NCI-H1092 (cell line): ENCODE measurements at places on chromosomes 3 and 15.

DNA sequence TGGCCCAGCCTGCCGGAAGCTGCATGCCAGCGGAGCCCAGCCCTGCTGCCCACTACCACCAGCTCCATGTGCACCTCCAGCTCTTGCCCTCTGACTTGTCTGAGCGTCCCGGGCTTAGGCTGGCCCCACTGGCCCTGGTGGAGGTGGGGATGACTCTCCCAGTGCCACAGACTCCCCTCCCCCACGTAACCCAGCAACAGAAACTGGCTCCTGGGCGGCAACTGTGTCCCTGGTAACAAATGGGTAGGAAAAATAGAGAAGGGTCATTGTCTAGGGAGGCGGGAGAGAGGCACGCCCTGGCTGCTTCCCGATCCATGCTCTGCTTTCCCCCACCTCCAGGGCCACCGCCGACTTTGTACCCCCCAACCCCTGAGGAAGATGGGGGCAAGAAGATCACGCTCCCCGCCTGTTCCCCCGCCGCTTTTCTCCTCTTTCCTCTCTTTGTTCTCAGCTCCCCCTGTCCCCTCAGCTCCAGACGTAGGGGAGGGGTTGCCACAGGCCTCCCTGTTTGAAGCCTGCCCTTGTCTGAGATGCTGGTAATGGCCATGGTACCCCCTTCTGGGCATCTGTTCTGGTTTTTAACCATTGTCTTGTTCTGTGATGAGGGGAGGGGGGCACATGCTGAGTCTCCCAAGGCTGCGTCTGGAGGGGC lies 10.8 kb upstream of the SEMA3B start:
- DNase-seq, result no peak

DNA sequence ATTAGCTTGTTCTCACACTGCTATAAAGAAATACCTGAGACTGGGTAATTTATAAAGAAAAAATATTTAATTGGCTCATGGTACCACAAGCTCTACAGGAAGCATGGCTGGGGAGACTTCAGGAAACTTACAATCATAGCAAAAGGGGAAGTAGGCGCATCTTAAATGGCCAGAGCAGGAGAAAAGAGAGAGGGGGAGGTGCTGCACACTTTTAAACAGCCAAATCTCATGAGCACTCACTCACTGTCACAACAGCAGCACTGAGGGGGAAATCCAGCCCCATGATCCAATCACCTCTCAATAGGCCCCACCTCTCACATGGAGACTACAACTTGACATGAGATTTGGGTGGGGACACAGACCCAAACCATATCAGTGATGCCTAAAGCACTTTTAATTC lies 82.5 kb downstream of the DCLK3 start:
- DNase-seq, result no peak

DNA sequence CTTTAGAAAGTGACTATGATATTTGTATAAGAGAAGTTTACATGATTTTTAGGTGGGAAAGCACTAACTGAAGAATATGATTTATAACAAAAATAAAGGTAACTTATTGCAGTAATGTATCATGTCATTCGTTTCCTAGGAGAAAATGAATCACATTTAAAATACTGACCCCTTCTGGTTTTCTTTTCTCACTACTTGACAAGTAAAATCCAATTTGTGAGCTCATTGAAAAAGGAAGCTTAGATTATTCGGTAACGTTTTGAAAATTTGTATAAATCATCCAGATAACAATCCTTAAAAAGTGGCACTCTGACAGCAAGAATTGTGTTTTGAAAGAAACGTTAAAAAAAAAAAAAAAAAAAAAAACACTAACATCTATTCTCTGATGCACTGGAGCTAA lies 39.0 kb downstream of the NSUN3 start:
- no peak for DNase-seq

DNA sequence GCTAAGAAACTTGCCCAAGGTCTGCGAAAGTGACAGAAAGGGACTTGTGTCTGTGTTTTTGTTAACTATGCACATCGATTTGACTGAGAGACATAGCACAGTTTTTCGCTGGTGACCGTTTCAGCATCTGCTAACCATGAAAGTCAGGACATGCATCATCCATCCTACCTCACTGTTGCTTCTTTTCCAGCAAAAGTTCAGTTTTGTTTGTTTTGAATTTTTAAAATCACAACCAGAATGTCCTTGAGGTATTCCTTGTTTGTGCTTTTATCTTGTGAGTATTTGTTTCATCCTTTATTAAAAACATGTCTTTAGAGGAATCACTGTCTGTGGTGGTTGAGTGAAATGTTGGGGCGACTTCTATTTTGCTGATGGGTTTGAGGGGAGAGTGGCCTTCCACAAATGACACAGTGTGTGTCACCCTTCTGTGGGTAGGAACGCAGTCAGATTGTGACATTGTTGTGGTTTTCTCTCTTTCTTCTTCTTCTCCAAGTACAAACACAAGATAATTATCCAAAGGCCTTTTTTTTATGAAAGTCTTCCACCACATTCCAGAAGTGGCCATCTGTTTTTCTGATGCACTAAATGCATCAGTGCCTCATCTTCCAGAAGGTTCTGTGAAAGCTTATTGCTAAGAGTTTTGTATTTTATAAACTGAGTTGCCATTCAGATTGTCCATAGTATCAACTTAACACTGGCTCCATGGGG lies 214.4 kb upstream of the NR2E3 start:
- DNase-seq, result no peak

DNA sequence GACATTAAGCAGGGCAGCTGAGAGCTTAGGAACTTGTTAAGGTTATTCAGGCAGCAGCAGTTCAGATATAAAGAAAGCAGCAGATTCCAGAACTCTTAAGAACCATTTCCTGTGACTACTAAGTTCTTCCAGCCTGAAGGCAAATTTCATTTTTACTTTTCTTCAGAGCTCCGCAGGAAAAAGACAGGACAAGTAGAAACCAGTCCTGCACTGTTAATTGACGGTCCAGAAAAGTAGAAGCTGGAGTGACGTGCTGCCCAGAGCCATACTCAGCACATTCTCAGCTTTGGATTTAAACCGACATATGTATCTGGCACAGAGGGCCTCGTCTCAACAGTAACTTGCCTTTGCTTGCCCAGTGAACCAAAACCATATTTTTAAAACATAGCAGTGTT lies 219.4 kb upstream of the STRIT1 start:
- DNase-seq, result no peak

GRCh38 chr3:99313485-99313884 lies 324.9 kb upstream of the COL8A1 start:
- no peak for DNase-seq

GRCh38 chr3:158790901-158791589 lies 10.8 kb upstream of the MFSD1 start:
- DNase-seq, result peak; percentile 40

DNA sequence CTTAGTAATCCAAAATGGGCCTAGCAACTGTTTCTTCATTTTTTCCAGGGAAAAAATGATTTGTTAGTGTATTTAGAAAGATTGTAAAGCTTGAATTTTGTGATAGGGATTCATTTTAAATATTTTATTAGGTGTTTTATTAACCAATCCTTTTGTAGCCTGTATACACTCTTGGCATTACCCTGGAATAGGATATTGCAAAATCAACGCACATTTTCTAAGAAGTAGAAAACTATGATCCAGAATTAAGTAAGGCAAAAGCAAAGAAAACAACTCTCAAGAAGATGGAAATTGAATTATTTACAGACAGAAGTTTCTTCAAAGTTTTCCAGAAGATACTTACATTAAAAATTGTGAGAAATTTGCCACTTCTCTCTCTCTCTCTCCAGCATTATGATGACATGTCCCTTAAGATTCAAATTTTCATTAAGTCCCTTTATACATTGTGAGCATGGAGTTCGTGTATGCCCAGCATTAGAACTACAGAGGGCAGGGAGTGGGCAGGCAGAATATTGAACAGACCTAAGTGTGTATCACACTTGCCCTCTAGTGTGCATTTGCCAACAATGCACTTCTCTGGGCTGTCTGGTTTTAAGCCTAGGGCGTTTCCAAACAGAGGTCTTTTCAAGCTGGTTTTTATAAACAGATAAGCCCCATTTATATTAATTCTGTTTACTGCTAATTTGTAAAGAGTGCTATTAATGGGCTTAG lies 28.5 kb upstream of the CMSS1 start:
- DNase-seq, result peak; percentile 10

- DNase-seq, result no peak
Measured at GRCh38 chr3:54547846-54548245, 380.0 kb downstream of the LRTM1 start.

GRCh38 chr15:73087098-73087497 lies 34.8 kb downstream of the NEO1 start:
- no peak for DNase-seq

- no peak for DNase-seq
Measured at GRCh38 chr15:44545913-44546802, 9.2 kb downstream of the EIF3J start.

DNA sequence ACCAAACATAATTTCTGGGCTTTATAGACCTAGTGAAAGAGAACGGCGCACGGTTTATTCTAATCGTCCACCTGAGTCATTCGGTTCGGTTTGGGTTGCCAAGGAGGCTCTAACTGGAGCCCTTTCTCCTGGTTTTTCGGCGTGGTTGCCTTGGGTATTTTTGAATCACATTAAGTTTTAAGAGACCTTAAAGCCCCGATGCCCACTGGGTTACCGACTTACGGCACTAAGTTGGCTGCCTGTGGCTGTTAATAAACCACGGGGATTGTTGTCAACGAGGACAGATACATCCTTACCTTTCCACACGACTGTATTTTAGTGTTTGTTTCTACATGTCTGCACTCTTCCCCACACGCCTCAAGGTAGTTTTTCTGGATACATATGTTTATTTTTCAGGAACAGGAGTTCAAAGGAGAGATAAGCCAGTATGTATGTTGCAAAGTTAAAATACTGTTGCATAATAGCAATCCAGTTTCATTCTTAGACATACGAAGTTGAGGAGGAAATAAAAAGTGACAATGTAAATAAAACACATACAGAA lies 1.2 kb upstream of the ANP32A start:
- no peak for DNase-seq

GRCh38 chr3:50486219-50486888 lies 17.1 kb downstream of the CACNA2D2 start:
- DNase-seq, result no peak
